Natural killer cell treated with Interleukin-12 subunit alpha and Interleukin-12 subunit beta and Interleukin-15 and Interleukin-18, amount 100 ng/mL, for 72 hours (primary cell): ENCODE measurements at places on chromosomes 1 and 21. TPM values are rescaled to one million over a fixed set of nuclear protein-coding genes. Genes with fewer than 3 reads are reported as not detected.
A peak's percentile ranks its signal among the peaks of the same experiment; 100 is the strongest.

DNA sequence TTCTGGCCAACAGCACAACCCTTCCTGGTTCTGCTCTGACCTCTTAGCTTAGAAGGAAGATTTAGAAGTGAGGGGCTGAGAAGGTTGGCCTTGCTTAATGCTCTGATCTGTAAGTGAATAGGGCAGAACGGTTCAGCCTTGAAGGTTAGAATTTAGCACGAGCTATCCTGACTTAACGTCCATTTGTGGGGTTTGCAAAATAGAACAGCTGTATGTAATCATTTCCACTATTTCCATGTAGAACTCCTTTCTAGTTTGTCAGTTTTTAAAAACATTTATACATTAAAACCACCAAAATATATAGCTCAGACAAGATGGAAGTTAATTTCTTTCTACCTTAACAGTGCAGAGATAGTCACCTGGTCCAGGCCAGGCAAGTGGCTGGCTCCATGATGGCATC lies 89.9 kb downstream of the TBX19 start:
- no peak overlapping the region for H3K4me3 ChIP-seq
- DNase-seq, result no peak
- no peak overlapping the region for H3K27ac ChIP-seq

- DNase-seq, result no peak
- H3K4me3 ChIP-seq, result no peak overlapping the region
- H3K27me3 ChIP-seq, result no peaks in the 10 kb centered on the region
- no peaks in the 10 kb centered on the region for H3K36me3 ChIP-seq
- no peak overlapping the region for H3K27ac ChIP-seq
- H3K4me1 ChIP-seq, result peaks cover 18% of the 10 kb centered on the region
Measured at GRCh38 chr1:180937624-180938225, 25.0 kb downstream of the KIAA1614 start.

DNA sequence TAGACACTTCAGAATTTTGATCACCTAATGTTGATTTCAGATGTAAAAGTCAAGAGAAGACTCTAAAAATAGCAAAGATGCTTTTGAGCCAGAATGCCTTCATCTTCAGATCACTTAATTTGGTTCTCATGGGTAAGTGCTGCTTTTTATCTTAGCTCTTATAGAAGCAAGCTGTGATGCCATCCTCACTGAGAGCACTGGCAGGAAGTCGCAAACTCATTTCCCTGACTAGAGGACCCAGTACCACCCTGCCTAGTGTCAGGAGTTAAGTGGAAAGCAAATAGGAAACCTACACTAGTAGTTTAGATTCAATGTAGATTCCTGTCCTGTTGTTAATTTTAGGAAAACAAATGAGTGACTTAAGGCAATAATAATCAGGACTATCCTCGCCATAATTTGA lies 12.1 kb downstream of the IFNAR2 start:
- H3K27me3 ChIP-seq, result no peaks in the 10 kb centered on the region
- peak overlapping the region; percentile 48 for H3K4me3 ChIP-seq
- H3K27ac ChIP-seq, result peak overlapping the region; percentile 88

Gene XCL2
- total RNA-seq, result 2.7 TPM
